ENCODE measurements at places on chromosomes 2 and 18.

DNA sequence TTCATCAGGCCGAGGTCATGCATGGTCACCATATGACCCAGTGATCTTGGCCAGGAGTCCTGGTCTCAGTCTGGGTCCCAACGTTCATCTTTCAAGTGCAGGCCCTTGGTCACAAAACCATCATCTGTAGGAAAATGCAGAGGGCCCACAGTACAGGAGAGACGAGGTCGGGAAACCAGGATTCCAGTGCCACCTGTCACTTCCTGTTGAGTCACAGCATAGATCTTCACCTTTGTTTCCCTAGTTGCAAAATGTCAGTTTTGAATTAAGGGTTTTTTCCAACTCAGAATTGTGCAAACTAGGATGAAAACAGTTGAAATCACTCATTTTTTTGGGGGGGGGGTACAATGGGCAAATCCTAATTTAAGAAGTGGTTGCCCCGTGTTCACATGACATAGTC lies 162.2 kb downstream of the INSIG2 start:
- DNase-seq = no peak

- DNase-seq = no peak
Observed at GRCh38 chr2:3899536-3900155, 196.3 kb downstream of the DCDC2C start.

- DNase-seq = no peak
Observed at GRCh38 chr18:55576001-55576400, 12.0 kb downstream of the TCF4 start.

- no peak for DNase-seq
Observed at GRCh38 chr18:75226286-75226955, 15.8 kb downstream of the TSHZ1 start.

GRCh38 chr2:212359425-212360067 lies 179.1 kb downstream of the ERBB4 start:
- DNase-seq = no peak

All from epithelial cell of proximal tubule (primary cell).